ENCODE measurements at places on chromosomes 6 and 20. TPM values are rescaled to one million over a fixed set of nuclear protein-coding genes. Genes with fewer than 3 reads are reported as not detected.

The TAAR5 gene
- total RNA-seq, result not detected

GRCh38 chr20:40414843-40415615 is 274.0 kb downstream of the MAFB start:
- DNase-seq, result no peak

The TMC2 gene
- not detected for total RNA-seq

GRCh38 chr6:38713812-38714211 is 1.3 kb upstream of the DNAH8 start:
- no peak for DNase-seq

DNA sequence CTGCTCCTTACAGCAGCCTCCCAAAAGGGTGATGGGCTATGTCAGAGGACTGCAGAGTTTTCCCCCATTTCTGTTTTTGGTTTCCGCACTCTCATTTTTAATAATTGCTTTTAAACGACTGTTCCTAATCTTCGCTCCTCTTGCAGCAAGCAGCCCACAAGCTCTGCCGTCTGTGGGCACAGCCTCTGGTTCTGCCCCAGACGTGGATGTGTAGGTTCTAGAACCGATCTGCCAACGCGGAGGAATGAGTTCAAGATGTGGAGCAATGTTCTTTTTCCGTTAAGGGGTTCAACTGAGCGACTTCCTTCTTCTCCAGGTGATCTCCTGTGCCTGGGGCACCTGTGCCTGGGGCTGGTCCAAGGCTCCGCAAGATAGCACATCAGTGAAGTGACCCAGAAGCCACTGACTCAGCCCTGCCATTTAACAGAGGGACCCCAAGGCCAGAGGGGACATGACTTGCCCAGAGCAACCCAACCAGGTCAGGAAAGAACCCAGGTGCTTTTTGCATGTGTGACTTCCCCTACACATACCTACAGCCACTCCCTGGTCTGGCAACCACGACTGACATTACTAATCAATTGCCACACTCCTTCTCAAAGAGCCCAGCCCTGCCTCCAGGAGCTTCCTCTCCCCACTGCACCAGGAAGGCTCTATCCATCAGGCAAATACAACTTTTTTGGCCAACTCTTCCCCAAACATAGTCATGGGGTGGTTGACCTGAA is 22.7 kb downstream of the PMEPA1 start:
- DNase-seq, result no peak

The PPIL6 gene
- total RNA-seq, result 2.4 TPM

The MYO6 gene
- total RNA-seq, result 9.4 TPM

- DNase-seq, result no peak
Observed at GRCh38 chr20:35635652-35636051, 20.0 kb downstream of the SPAG4 start.

GRCh38 chr6:130034378-130035146 is 16.2 kb downstream of the L3MBTL3 start:
- DNase-seq, result peak; percentile 86

- peak; percentile 91 for DNase-seq
Observed at GRCh38 chr6:16909658-16910360, 148.5 kb upstream of the ATXN1 start.

DNA sequence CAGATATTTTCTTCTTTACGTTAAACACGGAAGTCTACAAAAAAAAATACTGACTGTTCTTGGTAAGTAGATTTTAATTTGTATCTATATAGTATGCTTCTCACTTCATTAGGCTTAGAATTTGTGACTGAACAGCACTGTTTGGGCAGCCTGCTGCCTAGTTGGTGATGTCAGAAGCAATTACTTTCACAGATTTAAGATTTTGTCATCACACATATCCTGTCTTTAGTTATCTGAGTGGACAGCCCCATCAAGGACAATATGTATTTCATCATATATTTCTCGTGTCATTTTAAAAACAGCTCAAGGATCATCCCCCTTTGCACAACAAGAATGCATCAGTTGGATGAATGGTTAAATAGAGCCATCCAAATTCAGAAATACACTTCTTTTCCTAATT is 338.4 kb upstream of the CITED2 start:
- DNase-seq, result no peak

The ZNF311 gene
- 1.2 TPM for total RNA-seq

- DNase-seq, result peak; percentile 66
Observed at GRCh38 chr6:106085984-106086813, at the start of gene PRDM1. Gene PRDM1 (plus strand): TSS chr6:106086336. CDS start chr6:106086554, 218 bp downstream.

DNA sequence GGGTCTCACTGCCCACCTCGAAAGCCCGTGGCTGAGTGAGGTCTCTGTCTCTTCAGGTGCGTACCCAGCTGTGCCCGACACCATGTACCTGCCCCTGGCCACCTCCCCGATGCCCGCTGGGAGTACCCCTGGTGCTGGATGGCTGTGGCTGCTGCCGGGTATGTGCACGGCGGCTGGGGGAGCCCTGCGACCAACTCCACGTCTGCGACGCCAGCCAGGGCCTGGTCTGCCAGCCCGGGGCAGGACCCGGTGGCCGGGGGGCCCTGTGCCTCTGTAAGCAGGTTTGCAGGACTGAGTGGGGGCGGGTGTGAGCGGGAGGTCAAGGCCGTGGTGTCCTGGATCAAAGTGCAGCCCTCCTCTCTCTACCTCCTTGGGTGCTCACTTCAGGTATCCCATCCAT is 4.7 kb downstream of the CCN5 start:
- DNase-seq, result no peak

The MRPS18A gene
- total RNA-seq, result 93.4 TPM

The MLN gene
- total RNA-seq, result not detected

- no peak for DNase-seq
Observed at GRCh38 chr6:135520781-135521180, 23.2 kb upstream of the AHI1 start.

DNA sequence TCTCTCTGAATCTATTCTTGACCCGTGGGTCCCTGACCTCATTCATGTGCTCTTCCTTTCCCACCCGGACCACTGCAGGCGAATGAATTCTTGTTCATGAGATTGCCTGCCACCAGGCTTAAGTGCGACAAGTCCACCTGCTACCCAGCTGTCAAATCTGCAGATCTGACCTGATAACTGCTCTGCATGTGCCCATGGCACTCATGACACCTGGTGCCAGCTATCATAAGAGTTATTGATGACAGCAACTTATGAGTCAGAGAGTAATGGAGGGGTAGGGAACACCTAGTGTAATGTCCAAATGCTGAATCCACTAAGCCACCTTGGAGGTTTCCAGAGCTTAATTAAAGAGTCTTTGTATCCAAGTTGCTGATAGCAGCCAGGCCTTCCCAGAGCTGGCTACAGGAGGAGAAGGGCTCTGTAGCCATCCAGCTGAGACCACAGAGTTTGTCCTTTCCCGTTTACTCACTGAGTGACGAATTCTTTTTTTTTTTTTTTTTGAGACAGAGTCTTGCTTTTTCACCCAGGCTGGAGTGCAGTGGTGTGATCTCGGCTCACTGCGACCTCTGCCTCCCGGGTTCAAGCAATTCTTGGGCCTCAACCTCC is 17.4 kb downstream of the SHLD1 start:
- DNase-seq, result peak; percentile 8

All from A172 (cell line).